Activated CD8-positive, alpha-beta T cell treated with anti-CD3 and anti-CD28 coated beads, Interleukin-2, amount 10 ng/mL, durations not matched to agents 7 days and 5 days (primary cell): ENCODE measurements at places on chromosomes 3 and 15.

GRCh38 chr3:112364291-112364690, 31.3 kb downstream of the CD200 start:
- no peaks in the 10 kb centered on the region for H3K27me3 ChIP-seq
- H3K4me1 ChIP-seq: peaks cover 20% of the 10 kb centered on the region
- H3K4me3 ChIP-seq: no peak overlapping the region
- no peak for DNase-seq
- H3K36me3 ChIP-seq: no peaks in the 10 kb centered on the region

DNA sequence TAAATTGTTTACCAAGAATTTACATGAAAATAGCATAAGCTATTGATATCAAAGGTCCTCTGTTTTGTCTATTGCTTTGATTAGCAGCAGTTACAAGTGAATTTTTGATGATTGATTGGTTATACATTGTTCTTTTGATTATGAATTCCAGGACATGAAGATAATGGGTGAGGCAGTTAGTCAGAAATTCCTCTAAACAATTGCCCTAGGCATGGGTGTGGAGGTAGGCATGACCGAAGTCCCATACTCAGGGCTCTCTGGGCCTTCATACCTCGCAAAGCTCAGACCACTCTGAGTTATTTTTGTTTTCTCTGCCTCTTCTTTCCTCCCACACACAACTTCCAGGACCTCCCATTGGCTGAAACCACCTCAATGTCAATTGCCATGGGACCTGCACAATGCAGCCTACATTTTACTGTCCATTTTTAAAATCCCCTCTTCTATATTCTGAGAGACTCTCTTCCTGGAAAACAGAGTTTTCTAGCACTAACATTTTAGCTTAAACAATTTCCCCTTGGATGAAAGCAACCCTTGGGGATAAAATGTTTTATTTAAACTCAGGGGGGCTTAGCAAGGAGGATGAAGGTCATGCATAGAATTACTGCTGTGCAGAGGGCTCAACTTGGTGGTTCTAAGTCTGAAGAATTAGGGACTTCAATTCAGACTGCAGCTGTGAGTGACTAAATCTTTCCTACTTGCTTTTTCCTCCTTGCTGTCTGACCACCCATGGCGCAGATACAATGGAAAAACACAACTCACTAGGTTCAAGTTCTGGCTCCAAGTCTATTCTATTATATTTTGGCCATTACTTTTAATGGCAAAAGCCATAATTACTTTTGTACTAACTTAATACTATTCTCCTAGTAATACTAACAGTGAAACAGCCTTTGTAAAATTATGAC, 594.8 kb downstream of the NTRK3 start:
- H3K27me3 ChIP-seq: no peaks in the 10 kb centered on the region
- peaks cover 4% of the 10 kb centered on the region for H3K4me1 ChIP-seq
- H3K36me3 ChIP-seq: no peaks in the 10 kb centered on the region

DNA sequence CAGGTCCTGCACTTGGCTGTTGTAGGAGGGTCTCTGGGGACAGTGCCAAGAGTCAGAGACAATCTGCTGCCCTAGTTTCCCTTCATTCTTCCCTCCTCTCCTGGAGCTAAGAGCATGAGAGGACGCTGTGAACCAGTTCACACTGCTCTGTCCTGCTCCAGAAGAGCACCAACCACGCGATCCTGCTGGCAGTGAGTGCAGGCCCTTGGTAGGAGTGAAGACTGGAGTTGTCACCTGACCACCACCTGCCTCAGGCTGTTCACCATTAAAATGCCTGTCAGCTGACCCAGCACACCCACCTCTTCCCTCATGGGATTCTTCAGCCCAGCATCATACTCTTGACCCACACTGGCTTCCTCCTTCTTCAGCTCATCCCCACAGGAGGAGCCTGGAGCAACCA, 2.9 kb downstream of the TM6SF1 start:
- H3K27ac ChIP-seq: peak overlapping the region; percentile 33
- peaks cover 38% of the 10 kb centered on the region for H3K4me1 ChIP-seq
- DNase-seq: no peak
- peaks cover 49% of the 10 kb centered on the region for H3K36me3 ChIP-seq

DNA sequence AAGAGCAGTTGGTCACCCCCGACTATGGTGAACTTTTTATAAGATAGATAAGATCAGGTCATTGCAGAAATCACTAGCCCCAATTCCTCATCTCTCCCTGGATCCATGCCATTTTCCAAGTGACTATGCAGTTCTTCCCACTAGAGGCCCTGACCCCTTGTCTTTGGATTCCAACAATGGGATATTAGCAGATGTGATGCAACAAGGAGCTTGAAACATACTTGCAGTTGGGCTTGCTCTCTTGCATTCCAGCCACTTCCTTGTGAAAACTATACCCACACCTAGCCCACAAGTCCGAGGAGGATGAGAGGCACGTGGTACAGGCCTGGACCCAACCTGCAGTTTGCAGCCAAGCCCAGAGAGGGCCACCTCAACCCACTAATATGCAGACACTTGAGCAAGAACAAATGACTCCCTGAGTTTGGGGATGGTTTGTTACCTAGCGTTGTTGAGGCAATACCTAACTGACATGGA, 60.6 kb downstream of the SUCLG2 start:
- H3K36me3 ChIP-seq: peaks cover 67% of the 10 kb centered on the region
- H3K4me3 ChIP-seq: no peak overlapping the region
- H3K27ac ChIP-seq: no peak overlapping the region
- H3K27me3 ChIP-seq: no peaks in the 10 kb centered on the region
- peaks cover 32% of the 10 kb centered on the region for H3K4me1 ChIP-seq

DNA sequence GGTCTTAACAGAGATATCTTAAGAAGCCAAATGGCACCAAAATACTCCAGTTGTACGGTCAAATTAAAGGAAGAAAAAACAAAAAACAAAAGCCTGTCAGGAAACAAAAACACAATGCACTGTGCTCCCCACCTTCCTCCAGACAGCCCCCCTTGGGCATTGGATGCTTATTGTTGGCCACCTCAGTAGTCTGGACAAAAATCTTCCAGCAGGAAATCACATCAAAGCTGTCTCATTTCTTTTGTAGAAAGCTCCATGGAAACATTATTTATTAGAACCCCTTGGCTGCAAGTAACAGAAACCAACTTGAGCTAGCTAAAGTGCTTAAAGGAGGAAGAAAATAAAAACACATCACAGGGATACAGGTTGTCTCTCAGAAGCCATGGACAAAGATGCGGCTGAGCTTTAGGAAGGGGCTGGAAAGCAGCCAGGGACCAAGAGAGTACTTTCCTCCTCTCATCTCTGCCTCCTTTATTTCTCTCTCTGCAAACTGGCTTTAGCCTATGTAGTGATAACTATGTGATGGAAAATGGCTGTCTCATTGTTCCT, 651.5 kb upstream of the ADAMTS9 start:
- no peaks in the 10 kb centered on the region for H3K27me3 ChIP-seq
- H3K36me3 ChIP-seq: no peaks in the 10 kb centered on the region
- no peak overlapping the region for H3K27ac ChIP-seq

GRCh38 chr3:12120374-12121140, 38.2 kb downstream of the TIMP4 start:
- H3K27ac ChIP-seq: no peak overlapping the region
- no peaks in the 10 kb centered on the region for H3K36me3 ChIP-seq
- DNase-seq: no peak
- peaks cover 10% of the 10 kb centered on the region for H3K4me1 ChIP-seq

GRCh38 chr15:62618846-62619504, 423.6 kb upstream of the TPM1 start:
- no peaks in the 10 kb centered on the region for H3K36me3 ChIP-seq
- no peak overlapping the region for H3K4me3 ChIP-seq
- H3K4me1 ChIP-seq: no peaks in the 10 kb centered on the region
- no peak for DNase-seq

DNA sequence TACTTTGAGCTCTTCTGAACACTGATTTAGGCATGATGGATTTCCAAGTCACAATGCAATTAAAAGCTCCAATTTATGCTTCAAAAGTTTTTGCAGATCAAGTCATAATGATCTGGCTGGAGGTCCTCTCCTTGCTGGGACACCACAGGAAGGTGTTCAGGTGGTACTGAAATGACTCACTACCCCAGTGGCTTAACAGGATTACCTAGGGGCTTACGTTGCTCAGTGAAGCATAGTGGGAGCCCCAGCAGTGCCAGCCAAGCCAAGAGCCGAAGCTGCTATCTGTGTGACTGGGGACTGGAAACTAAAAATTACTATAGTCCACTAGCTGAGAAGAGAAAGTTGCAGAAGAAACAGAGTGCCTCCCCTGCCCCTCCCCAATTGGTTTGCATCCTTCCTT, 110.1 kb upstream of the LPP start:
- peaks cover 59% of the 10 kb centered on the region for H3K4me1 ChIP-seq
- no peaks in the 10 kb centered on the region for H3K27me3 ChIP-seq
- H3K27ac ChIP-seq: no peak overlapping the region
- H3K36me3 ChIP-seq: peaks cover 3% of the 10 kb centered on the region
- H3K4me3 ChIP-seq: no peak overlapping the region
- peak; percentile 57 for DNase-seq

- H3K36me3 ChIP-seq: peaks cover 52% of the 10 kb centered on the region
- peaks cover 45% of the 10 kb centered on the region for H3K4me1 ChIP-seq
- peak overlapping the region; percentile 57 for H3K4me3 ChIP-seq
- H3K27ac ChIP-seq: peak overlapping the region; percentile 75
- DNase-seq: no peak
- no peaks in the 10 kb centered on the region for H3K27me3 ChIP-seq
These were observed 30.7 kb downstream of the NBEAL2 start for GRCh38 chr3:47010111-47010712.

GRCh38 chr3:38154033-38154494, 11.3 kb upstream of the OXSR1 start:
- no peak overlapping the region for H3K27ac ChIP-seq
- H3K36me3 ChIP-seq: no peaks in the 10 kb centered on the region

GRCh38 chr3:195117978-195118581, 152.9 kb downstream of the XXYLT1 start:
- H3K4me1 ChIP-seq: peaks cover 7% of the 10 kb centered on the region
- DNase-seq: no peak
- no peaks in the 10 kb centered on the region for H3K27me3 ChIP-seq
- H3K27ac ChIP-seq: peak overlapping the region; percentile 55
- H3K36me3 ChIP-seq: no peaks in the 10 kb centered on the region
- no peak overlapping the region for H3K4me3 ChIP-seq

- no peaks in the 10 kb centered on the region for H3K36me3 ChIP-seq
- no peak overlapping the region for H3K4me3 ChIP-seq
- no peaks in the 10 kb centered on the region for H3K27me3 ChIP-seq
- H3K27ac ChIP-seq: no peak overlapping the region
- DNase-seq: no peak
These were observed 792.1 kb upstream of the LMCD1 start for GRCh38 chr3:7709376-7710082.

- peak overlapping the region; percentile 97 for H3K27ac ChIP-seq
- peak overlapping the region; percentile 94 for H3K4me3 ChIP-seq
- no peak for DNase-seq
- H3K27me3 ChIP-seq: no peaks in the 10 kb centered on the region
These were observed 353 bp downstream of the ATG3 start for GRCh38 chr3:112561484-112561733.

DNA sequence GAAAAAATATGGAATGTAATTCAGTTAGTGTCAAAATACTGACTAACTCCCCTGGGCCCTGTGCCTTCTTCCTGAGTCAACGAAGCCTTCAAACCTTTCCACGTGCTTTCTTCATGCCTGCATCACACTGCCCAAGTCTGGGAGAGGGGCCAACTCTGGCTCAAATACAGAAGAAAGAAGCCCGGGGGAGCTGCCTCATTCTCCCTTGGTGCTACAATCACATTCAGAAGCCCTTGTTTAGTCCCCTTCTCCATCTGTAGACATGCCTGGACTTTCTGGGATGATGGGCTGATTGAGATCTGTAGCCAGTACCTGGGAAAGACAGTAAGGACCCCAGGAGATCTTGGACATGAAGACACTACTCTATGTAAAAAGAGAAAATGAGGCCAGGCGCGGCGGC, 77.8 kb upstream of the GSK3B start:
- H3K4me1 ChIP-seq: no peaks in the 10 kb centered on the region
- H3K27ac ChIP-seq: no peak overlapping the region
- H3K4me3 ChIP-seq: no peak overlapping the region
- no peaks in the 10 kb centered on the region for H3K27me3 ChIP-seq
- no peaks in the 10 kb centered on the region for H3K36me3 ChIP-seq

DNA sequence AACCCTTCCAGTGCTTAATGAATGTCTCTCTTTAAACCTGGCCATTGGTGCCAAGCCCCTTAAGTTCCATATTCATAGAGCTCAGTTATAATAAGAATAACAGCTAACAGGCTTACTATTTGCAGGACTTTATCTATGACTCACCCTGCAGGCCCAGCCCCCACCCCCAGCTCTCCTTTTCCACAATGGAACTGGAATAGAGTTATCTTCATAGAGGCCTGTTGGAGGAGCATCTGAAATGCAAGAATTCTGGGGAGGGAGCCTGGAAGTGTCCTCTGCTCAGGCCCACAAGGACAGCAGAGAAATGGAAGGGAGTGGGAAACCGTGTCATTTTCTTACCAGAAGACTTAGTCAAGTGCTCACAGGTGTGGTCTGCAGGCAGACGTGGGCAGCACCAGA, 52.8 kb downstream of the SEMA5B start:
- no peaks in the 10 kb centered on the region for H3K36me3 ChIP-seq
- H3K4me1 ChIP-seq: peaks cover 40% of the 10 kb centered on the region
- peak overlapping the region; percentile 28 for H3K4me3 ChIP-seq
- peak overlapping the region; percentile 69 for H3K27ac ChIP-seq

GRCh38 chr3:101781166-101781565, 2.2 kb downstream of the NXPE3 start:
- H3K4me1 ChIP-seq: peaks cover 66% of the 10 kb centered on the region
- H3K36me3 ChIP-seq: peaks cover 32% of the 10 kb centered on the region
- DNase-seq: no peak
- H3K27ac ChIP-seq: no peak overlapping the region
- no peaks in the 10 kb centered on the region for H3K27me3 ChIP-seq
